NCI-H1694 (cell line): ENCODE measurements at places on chromosomes 1 and 21.

DNA sequence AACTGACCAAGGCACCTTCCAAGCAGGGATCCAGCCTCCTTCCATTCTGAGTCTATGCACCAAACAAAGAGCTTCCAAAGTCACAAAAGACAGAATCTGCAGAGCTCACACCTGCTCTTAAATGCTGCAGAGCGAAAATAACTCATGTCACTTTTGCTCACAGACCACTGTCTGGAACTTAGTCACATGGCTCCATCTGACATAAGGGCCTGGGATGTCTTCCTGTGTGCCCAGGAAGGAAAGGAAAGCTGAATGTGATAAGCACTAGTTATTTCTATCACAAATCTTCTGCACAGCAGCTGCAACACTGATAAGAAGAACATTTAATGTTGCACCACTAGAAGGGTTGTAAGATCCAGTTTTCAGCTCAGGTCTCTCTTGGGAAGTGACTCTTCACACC is 39.5 kb upstream of the SGIP1 start:
- DNase-seq = no peak

DNA sequence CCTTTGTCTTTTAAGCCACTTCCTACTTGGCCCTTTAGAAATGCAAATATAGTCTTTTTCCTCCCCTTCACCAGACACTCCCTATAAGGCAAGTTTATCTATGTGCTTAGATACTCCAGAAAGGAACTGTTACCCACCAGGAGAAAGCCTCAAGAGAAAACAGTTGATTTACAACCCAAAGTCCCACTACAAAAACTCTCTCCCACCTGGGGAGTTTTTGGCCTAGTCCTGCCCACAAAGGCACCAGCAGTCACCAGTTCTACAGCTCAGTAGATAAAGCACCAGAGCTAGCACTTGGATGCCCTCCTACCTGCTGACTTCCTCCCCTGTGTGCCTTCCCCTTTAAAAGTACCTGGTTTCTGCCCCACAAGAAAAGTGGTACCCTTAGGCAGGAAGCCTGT is 27.7 kb upstream of the HAO2 start:
- DNase-seq = no peak

GRCh38 chr1:183633676-183634343 is 1.8 kb downstream of the ARPC5 start:
- DNase-seq = peak; percentile 83

DNA sequence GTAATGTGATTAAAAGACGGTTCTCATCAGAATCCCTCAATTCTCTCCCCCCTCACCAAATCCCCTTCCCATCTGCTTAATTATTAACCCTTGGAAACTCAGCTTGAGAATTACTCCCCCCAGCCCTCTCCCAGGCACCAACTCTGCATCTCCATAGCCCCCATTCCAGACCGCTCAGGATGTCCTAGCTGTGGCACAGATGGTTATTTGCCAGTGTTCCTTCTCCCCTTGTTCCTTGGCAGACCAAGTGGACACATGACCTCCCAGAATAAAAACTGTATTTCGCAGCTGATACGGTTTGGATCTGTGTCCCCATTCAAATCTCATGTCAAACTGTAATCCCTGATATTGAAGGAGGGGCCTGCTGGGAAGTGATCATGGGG is 14.6 kb downstream of the HENMT1 start:
- no peak for DNase-seq

DNA sequence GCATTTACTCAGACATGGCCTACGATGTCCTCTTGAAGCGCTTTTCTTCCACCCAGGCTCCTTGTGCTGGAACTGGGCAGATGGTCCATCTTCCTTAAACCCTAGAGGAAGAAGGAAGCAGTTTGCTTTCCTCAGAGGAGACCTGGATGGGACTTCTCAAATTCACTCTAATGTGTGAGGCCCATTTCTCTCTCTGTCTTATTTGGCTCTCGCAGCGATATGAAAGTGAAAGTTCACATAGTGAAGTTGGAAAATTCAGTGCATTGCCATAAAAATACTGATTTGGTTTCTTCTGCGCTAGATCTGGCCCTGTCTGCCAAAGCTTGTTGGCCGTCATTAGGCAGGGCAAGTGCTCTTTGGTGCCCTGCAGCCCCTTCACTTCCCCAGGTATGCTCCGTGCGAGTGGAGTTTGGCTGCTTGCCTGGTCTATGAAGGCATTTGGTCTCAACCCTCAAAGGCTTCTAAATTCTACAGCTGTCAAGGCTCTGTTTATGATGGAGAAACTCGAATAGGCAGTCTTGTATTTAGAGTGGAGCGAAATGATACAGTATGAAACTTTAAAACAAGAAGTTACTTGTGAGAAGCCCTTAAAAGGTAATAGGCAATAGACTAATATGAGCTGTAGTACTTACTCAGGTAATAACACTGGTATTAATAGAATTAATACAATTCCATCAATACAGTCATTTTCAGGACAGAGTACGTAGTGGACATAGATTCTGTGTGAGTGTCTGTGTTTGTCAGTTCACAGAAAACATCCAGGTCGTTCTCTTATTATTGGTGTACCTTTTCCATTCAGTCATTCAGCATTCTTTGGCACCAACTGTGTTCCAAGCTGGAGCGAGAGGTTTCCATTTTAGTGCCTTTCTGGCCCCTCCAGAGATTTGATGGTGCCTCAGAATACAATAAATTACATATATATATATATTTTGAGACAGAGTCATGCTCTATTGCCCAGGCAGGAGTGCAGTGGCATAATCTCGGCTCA is 20.5 kb downstream of the SZRD1 start:
- no peak for DNase-seq

- no peak for DNase-seq
Observed at GRCh38 chr1:56897150-56898004, 42.8 kb downstream of the C8A start.

GRCh38 chr1:65904681-65905083 is 112.0 kb downstream of the PDE4B start:
- no peak for DNase-seq

- no peak for DNase-seq
Observed at GRCh38 chr1:65417729-65418128, 2.7 kb upstream of the LEPR start.

DNA sequence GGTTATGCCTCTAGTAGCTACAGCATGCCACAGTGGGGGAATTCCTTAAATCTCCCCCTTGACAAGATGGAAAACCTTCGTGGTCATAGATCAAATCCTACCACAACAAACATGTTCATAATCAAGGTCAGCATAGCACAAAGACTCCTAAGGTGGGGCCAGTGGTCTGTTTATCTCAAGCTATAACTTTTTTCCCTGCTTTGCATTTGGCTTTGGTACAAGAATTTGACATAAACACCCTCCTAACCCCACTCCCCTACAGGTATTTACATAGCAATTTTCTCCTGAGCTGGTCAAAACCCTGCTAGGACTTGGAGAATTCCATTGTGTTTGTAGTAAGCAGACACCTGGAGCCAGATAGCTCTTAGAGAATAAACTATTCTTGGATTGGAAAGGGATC is 58.5 kb downstream of the HIVEP3 start:
- DNase-seq = no peak

GRCh38 chr1:11365744-11366387 is 92.9 kb downstream of the UBIAD1 start:
- DNase-seq = no peak

GRCh38 chr1:240586006-240586405 is 25.9 kb downstream of the GREM2 start:
- DNase-seq = no peak

GRCh38 chr1:24341260-24341659 is 22.1 kb downstream of the GRHL3 start:
- DNase-seq = peak; percentile 74

DNA sequence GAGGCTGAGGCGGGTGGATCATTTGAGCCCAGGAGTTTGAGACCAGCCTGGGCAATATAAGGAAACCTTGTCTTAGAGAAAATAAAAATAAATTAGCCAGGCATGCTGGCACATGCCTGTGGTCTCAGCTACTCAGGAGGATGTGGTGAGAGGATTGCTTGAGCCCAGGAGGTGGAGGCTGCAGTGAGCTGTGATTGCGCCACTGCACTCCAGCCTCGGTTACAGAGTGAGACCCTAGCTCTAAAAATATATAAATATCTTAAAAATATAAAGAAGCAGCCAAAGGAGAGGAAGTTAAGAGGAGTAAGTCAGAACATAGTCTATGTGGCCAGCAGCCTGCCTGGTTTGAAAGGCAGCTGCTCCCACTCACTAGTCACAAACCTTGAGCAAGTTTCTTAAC is 4.5 kb upstream of the IL10RB start:
- DNase-seq = no peak

GRCh38 chr1:150151291-150152181 is 1.8 kb downstream of the PLEKHO1 start:
- no peak for DNase-seq

- DNase-seq = no peak
Observed at GRCh38 chr1:52913014-52913413, 8.5 kb downstream of the ECHDC2 start.

DNA sequence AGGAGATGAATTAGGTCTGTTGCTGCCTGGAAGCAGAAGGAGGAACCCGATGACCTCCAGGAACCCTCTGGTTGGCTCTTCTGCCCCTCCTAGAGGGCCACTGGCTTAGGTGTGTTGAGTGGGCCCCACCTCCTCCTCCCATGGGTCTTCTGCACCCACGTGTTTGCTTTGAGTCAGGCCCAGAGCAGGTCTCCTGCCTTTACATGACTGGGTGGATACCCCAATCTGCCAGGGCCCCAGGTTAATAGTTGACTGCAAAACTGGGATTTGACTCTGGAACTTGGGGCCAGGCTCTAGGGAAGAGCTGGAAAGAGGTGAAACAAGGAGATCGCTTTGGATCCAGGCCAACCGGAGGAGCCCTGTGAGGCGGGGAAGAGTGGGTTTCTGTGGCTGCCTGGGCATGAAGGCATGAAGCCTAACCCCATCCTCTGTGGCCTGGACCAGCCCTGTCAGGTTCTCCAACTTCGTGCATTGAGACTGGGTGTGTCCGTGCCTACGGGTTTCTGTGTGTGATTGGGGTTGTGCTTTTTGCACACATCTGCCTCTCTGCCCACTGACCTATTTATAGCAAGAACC is 7.8 kb upstream of the LAD1 start:
- no peak for DNase-seq

GRCh38 chr1:65362545-65362944 is 53.2 kb downstream of the DNAJC6 start:
- no peak for DNase-seq

DNA sequence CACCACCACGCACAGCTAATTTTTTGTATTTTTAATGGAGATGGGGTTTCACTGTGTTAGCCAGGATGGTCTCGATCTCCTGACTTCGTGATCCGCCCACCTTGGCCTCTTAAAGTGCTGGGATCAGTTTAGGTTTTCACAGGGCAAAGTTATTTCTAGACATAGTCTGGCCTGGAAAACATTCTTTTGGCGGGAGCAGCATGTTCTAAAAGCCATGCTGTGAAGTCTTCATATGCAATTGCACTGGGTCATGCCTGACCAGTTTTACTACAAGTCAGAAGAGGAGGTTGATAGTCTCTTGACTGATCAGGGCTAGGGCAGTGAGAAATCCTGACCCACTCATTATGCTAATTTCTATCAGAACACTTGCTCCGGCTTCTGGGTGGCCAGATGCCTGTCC is 131.6 kb upstream of the POU3F1 start:
- DNase-seq = no peak

DNA sequence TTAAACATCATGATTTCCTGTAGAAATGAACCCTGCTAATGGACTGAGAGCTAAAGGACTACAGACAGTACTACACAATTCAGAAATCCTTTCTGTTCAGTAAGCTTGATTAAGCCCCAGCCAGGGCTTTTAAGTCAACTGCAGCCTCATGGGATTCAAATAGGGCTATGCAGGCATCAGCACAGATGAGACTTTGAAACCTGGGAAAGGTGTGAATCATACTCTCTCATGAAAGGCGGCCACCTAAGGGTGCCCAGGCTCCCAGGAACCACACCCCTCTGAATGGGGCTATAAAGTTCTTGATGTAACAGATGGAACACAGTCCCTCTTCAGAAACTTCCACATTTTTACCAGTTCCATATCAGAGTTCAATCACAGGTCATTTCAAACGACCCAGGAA is 7.6 kb downstream of the SIPA1L2 start:
- no peak for DNase-seq

GRCh38 chr1:61379693-61380092 is 297.3 kb downstream of the NFIA start:
- DNase-seq = no peak

DNA sequence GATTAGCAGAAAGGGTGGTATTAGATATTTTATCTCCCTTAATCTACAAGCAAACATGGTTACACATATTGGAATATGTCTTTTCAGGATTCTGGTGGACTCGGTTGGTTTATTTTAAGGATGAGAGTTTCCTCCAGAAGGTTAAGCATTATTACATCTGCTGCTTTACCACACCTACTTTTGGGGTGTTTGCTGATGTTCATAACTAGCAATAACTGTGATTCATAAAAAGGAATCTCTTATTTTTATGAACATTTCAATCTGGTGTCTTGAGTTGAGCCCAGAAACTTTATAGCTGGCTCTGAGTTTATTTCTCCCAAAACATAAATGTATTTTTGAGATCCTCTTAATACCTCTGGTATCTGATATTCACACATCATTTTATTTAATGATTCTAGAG is 82.7 kb downstream of the LRRC8D start:
- no peak for DNase-seq

DNA sequence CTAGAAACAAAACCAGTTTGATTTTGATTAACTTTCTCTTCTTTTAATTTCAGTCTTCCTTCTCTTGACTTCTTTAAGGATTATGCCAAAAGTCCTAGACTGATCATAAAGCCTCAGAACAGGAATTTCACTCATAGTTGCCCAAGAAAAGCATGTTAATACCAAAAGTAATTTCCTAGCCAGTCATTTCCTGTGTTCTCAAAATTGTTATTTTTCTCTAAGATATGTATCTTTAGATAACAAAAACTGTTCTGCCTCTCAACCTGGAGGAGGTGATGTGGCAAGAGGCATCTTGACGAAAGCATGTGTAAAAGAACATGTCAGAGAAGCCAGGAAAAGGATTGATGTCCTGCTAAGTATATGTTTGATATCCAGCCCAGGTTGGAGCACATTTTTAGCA is 78.0 kb upstream of the IPO9 start:
- no peak for DNase-seq

GRCh38 chr21:38716942-38717341 is 88.8 kb upstream of the ETS2 start:
- no peak for DNase-seq

GRCh38 chr1:156627313-156627880 is 8.2 kb downstream of the HAPLN2 start:
- DNase-seq = peak; percentile 91

DNA sequence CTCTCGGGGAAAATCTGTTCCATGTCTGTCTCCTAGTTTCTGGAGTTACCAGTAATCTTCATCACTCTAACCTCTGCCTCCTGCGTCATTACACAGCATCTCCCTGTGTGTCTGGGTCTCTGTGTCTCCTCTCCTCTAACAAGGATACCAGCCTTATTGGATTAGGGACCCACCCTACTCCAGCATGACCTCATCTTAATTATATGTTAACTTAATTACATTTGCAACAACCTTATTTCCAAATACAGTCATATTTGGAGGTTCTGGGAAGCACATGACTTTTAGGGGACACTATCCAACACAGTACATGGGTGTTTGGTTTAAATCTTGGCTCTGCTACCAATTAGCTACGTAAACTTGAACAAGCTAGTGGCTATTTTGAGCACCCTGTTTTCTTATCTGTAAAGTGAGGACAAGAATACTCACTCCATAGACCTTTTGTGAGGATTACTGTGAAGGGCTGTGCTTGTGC is 83.9 kb upstream of the SGIP1 start:
- DNase-seq = no peak
